ENCODE measurements at places on chromosomes 6 and 20.

GRCh38 chr6:134797400-134798113 is 152.3 kb downstream of the ALDH8A1 start:
- no peak overlapping the region for H3K4me3 ChIP-seq
- H3K27ac ChIP-seq: no peak overlapping the region
- H3K4me1 ChIP-seq: no peaks in the 10 kb centered on the region

- peak overlapping the region; percentile 48 for H3K27ac ChIP-seq
- DNase-seq: peak; percentile 83
- H3K4me3 ChIP-seq: no peak overlapping the region
- H3K36me3 ChIP-seq: peaks cover 10% of the 10 kb centered on the region
- H3K4me1 ChIP-seq: peaks cover 15% of the 10 kb centered on the region
Measured at GRCh38 chr6:106574741-106575458, 54.4 kb downstream of the RTN4IP1 start.

DNA sequence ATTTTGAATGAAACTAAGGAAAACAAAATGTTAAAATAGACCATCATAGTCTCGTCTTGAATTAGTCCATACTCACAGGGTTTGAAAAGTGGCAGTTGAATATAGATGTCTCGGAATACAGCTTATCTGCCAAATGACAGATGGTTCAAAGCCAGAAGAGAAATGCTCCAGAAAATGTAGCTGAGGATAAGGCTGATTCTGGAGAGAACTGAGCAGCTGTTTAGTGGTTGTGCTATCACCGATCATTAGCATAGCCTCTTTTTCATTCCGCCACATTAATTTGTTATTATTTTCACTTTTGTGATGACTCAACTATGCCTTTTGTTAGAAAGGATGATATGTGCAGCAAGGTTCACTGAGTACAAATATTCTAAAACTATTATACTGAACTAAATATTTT is 390.2 kb upstream of the MAN1A1 start:
- no peaks in the 10 kb centered on the region for H3K36me3 ChIP-seq
- DNase-seq: no peak
- no peaks in the 10 kb centered on the region for H3K27me3 ChIP-seq
- no peaks in the 10 kb centered on the region for H3K4me1 ChIP-seq
- no peak overlapping the region for H3K4me3 ChIP-seq
- H3K27ac ChIP-seq: no peak overlapping the region

- no peaks in the 10 kb centered on the region for H3K27me3 ChIP-seq
- DNase-seq: no peak
- H3K4me1 ChIP-seq: peaks cover 30% of the 10 kb centered on the region
- peaks cover 15% of the 10 kb centered on the region for H3K36me3 ChIP-seq
- 0 out of 2 replicates have a peak overlapping the region, but pooled peaks have one; percentile 94 for H3K27ac ChIP-seq
Measured at GRCh38 chr20:33995053-33995831, 1.5 kb downstream of the RALY start.

DNA sequence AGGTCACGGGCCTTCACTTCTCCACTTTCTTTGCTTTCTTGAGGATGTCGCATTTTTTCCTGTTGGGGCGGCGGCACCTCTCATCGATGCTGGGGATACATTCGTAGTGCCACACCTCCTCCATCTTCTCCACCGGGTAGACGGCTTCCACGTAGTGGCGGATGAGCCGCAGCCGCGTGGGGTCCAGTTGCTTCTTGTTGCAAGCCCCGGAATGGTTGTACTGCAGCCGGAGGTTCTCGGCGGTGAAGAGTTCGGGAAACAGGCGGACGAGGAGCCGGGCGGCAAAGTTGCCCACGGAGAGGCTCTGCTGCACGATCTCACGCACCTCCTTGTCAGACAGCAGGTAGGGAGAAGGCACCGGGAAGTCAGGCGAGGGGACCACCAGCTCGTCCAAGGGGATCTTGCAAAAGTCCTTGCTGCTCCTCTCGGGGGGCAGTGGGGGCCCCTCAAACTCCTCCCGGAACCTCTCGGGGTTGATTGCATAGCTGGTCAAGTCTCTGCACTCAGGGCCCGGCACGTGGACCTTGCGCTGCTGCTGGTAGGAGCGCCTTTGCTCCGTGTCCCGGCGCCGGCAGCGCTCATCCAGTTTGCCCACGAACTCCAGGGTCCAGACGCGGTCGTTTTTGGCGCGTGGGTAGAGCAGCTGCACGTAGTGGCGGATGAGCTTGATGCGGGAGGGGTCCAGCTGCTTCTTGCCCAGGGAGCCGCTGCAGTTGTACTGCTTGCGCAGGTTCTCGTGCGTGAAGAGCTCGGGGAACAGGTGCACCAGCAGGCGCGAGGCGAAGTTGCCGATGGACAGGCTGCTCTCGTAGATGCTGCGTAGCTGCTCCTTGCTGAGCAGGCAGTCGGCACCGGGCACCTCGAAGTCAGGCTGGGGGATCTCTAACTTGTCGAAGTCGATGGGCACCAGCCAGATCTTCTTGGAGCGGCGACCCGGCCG is 41.0 kb downstream of the MTRES1 start:
- H3K4me3 ChIP-seq: no peak overlapping the region
- H3K27me3 ChIP-seq: no peaks in the 10 kb centered on the region
- peaks cover 7% of the 10 kb centered on the region for H3K4me1 ChIP-seq
- peaks cover 4% of the 10 kb centered on the region for H3K36me3 ChIP-seq
- no peak overlapping the region for H3K27ac ChIP-seq
- DNase-seq: no peak

GRCh38 chr20:20608641-20609040 is 103.8 kb downstream of the RALGAPA2 start:
- no peaks in the 10 kb centered on the region for H3K4me1 ChIP-seq
- H3K4me3 ChIP-seq: no peak overlapping the region
- no peaks in the 10 kb centered on the region for H3K36me3 ChIP-seq
- no peaks in the 10 kb centered on the region for H3K27me3 ChIP-seq
- no peak for DNase-seq

DNA sequence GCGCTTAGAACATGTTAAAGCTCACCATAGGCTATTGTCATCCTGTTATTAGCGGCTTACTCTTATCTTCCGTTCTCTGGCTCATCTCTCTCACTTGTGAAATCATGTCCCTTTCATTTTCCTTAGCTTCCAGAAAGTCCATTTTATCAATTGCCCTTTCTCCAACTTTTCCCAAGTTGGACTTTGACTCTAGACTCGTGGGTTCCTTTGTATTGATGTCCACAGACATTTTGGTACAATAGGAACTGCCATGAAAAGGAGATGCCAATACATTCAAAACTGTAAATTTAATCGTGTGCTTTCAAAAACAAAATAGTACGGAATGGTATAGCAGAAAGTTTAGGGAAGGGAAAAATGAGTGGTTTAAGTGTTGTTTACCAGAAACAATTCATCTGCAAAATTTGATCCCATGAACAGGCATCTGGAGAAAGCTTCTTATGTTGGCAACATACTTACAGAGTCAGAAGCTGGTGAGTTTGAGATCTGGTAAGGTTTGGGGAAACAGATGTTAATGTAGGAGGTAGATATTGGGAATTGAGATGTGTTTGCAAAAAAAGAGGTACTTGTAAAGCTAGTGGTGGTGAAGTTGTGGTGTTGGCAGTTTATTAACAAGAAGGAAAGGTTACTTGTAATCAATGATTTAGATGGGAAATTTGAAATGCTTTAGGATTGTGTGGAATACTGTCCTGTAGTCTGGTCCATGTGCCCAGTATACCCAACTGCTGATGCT is 10.2 kb upstream of the HIVEP1 start:
- no peaks in the 10 kb centered on the region for H3K27me3 ChIP-seq
- no peaks in the 10 kb centered on the region for H3K4me1 ChIP-seq
- no peaks in the 10 kb centered on the region for H3K36me3 ChIP-seq
- H3K4me3 ChIP-seq: no peak overlapping the region
- H3K27ac ChIP-seq: no peak overlapping the region

- H3K27ac ChIP-seq: no peak overlapping the region
- peaks cover 10% of the 10 kb centered on the region for H3K4me1 ChIP-seq
- H3K27me3 ChIP-seq: no peaks in the 10 kb centered on the region
Measured at GRCh38 chr6:108746366-108746765, 101.9 kb upstream of the ARMC2 start.

DNA sequence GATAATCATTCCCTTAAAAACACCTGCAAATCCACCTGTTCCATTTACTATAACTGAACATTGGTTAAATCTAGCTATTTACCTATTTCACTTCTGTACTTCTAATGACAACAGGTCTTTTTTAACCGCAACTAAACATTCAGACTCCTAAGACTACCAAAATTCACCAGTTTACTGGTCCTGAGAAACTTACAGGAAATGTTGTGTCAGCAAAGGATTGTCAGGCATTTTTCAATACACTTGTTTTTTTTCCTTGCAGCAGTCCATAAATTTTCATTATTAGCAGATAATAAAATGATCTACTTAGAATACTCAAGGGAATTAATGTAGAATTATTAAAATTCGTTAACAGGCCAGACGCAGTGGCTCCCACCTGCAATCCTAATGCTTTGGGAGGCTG is 5.3 kb downstream of the ZUP1 start:
- H3K36me3 ChIP-seq: peaks cover 11% of the 10 kb centered on the region
- no peaks in the 10 kb centered on the region for H3K27me3 ChIP-seq
- H3K4me1 ChIP-seq: no peaks in the 10 kb centered on the region
- no peak overlapping the region for H3K27ac ChIP-seq
- no peak for DNase-seq
- no peak overlapping the region for H3K4me3 ChIP-seq

GRCh38 chr20:62365814-62366369 is 1.2 kb downstream of the LAMA5 start:
- no peak for DNase-seq
- H3K4me3 ChIP-seq: peak overlapping the region; percentile 47
- H3K36me3 ChIP-seq: no peaks in the 10 kb centered on the region

- no peaks in the 10 kb centered on the region for H3K27me3 ChIP-seq
- DNase-seq: no peak
- no peak overlapping the region for H3K4me3 ChIP-seq
- H3K27ac ChIP-seq: no peak overlapping the region
- H3K36me3 ChIP-seq: no peaks in the 10 kb centered on the region
Measured at GRCh38 chr6:109121411-109121810, 26.1 kb downstream of the CEP57L1 start.

DNA sequence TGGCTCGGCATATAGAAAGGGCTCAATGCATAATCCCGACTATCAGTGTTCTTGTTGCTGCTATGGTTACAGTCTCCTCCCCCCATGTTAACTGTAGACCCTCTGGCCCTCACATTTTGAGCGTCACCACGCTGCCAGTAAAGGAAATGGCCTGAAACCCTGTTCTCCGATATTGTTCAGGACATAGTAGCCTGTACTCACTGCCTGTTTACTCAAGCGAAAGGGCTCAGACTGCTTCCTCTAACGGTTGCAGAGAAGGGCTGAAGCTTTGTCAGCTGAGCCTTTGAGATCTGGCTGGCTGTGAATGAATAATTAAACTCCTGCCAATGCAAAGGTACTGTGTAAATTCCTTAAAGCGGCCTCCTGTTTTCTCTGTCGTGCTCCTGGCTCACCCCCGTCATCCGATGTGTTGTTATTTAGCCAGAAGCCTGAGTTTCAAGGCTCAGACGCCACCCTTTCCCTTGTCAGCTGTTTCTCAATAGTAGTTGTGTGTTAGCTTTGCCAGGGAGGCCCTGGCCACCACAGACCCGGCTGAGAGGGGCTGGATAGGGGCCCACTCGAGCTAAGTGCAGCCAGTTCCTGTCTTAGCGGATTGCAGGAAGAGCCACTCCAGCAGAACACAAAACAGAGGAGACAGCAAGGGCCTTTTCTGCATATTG is 31.2 kb upstream of the RALGAPA2 start:
- H3K4me3 ChIP-seq: no peak overlapping the region
- H3K27ac ChIP-seq: no peak overlapping the region
- no peaks in the 10 kb centered on the region for H3K27me3 ChIP-seq
- H3K4me1 ChIP-seq: no peaks in the 10 kb centered on the region
- H3K36me3 ChIP-seq: no peaks in the 10 kb centered on the region
- no peak for DNase-seq

DNA sequence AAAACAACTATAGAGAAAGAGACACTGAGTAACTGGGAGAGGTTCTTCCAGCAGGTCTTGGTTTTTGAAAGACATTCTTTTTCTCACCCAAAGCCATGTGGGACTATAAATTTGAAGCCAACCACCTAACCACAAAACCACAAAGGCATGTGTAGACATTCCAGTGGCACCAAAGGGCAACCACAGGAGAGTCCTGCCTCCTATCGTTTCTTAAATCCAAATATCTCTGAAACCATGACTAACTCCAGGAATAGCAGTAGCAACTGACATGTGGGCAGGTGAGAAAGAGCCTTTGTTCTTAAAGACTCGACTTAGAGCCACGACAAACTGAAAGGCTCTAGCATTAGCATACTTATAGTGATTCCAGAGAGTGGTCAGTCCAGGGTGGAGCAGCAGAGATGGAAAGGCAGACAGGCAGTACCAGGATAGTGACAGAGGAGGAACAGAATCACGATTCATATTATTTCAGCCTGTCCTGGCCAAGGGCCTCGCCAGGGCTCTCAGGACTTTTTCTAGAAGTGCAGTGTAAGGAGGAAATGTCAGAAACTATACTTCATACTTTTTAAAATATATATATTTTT is 9.4 kb upstream of the COL9A1 start:
- H3K27ac ChIP-seq: no peak overlapping the region
- H3K4me1 ChIP-seq: peaks cover 4% of the 10 kb centered on the region
- no peak overlapping the region for H3K4me3 ChIP-seq
- peak; percentile 56 for DNase-seq
- no peaks in the 10 kb centered on the region for H3K36me3 ChIP-seq
- peaks cover 15% of the 10 kb centered on the region for H3K27me3 ChIP-seq

DNA sequence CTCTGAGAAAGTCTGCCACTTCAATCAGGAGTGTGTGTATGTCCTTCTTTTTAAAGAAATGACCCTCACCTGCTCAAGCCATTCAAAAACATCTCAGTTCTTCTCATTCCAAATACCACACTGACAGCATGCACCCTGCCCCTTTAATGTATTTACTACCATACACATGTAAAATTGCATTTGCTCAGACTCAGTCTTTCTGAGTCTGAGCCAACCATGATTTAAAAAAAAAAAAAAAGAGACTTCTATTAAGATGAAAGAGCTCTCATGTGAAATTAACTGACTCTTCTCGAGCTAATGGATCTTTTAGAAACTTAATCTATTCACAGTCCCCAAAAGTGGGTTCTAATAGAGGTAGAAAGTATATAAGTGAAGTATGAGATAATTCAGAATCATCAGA is 1.4 kb upstream of the FILIP1 start:
- H3K4me3 ChIP-seq: no peak overlapping the region
- no peak overlapping the region for H3K27ac ChIP-seq
- H3K4me1 ChIP-seq: no peaks in the 10 kb centered on the region
- DNase-seq: no peak

DNA sequence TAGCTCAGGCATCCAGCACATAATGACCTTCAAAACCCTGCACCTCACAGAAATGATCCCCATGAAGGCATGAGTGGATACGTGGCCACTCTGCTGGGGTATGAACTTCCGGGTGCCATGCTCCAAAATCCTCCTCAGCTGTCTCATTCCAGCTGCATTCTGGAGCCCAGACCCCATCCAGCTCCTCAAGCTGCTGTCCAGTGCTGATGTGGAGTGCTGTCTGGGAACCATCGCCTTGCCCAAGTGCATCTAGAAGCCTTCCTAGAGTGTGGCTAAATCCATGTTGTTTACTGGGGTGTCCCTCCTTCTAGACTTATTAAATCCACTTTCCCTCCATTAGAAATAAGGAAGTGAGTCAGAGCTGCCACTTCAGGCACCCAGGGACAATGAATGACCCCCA is 130.8 kb upstream of the PTPRT start:
- H3K27me3 ChIP-seq: no peaks in the 10 kb centered on the region
- H3K36me3 ChIP-seq: no peaks in the 10 kb centered on the region
- no peak for DNase-seq
- H3K4me3 ChIP-seq: no peak overlapping the region
